ENCODE measurements at places on chromosomes 4 and X.

DNA sequence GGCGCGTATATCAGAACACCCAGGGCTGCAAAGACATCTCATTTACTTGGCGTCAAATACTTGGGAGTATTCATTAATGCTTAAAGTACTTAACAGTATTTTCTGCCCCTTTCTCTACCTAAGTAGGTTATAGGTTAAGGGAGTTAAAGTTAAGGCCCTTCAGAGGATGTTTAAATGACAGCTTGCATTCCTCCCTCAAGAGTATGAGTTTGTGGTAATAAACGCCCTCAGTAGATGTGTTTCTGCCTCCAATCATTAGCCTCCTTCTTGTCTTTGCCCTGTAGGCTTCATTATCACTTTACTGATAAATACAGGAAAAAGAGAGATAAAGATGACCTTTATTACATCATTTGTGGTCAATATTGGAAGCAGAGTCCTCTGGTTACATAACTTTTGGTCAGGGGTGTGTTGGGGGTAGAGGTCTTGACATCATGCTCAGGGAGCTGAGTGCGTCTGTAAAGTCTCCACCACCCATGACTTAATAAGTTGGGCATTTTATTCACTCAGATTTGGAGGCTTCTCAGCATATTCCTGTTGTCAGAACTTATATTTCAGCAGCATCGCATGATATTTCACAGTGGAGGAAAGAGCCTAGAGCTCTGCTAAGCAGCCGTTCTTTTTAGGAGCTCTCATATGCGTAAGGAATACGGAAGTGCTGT, 145.9 kb downstream of the CPE start:
- no peak for DNase-seq

- no peak for DNase-seq
Observed at GRCh38 chr4:154807042-154807630, 26.1 kb downstream of the RBM46 start.

DNA sequence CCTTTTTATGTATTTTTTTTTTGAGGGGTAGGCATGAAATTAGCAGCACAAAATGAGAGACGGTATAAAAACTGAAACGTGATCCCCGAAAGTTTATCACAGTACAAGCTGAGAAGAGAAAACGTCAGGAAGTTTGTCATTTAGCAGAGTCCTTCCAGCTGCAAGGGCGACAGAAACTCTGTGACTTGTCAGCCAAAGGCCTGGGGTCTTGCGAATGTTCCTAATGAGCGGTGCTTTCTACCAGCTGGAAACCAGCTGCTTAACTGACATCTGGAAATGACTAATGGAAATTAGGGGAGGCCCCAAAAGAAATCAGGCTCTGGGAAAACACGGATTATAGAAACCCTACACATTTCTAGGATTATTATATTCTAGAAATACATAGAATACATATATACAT, 66.5 kb downstream of the CHRNA9 start:
- DNase-seq: no peak

DNA sequence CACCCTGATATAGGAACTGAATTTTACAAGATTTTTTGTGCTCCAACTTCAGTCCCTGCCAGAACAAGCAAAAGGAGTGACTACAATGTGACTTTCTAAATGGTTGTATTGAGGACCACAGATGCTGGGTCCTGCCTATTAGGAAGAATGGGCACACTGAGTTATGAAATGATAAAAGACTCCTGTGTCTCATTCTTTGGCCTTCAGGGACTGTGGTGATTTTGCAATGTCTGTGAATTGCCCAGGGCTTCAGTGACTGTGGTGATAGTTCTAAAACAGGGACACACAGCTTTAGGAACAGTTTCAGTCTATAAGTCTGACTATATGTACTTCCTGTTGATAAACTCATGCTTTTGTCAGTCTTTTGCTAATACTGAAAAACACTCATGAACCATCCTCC, 210.2 kb downstream of the DMD start:
- DNase-seq: no peak

DNA sequence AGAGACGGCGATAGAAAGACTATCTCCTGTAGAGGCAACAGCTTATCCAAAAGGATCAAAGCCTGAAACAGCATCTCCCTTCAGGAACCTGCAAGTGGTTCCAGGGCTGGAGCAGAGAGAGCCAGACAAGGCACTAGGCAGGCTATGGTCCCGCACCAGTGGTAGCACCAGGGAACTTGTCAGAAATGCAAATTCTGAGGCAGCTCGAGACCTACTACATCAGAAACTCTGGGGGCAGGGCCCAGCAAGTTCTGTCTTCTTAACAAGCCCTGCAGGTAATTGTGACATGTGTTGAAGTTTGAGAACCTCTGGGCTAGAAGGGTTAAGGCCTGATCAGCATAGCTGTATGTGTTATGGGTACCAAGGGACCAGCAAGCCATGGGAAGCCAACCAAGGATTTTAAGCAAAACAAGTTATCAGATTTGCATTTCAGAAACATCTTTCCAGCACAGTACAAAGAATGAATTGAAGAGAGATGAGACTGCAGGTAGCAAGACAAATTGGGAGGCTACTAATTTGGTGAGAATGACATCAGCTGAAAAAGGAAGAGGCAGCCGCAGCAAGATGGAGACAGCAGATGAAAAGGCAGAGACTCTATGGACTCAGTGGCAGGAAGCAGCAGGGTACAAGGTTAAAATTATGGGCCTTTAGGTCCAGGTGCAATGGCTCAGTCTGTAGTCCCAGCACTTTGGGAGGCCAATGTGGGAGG, 139.7 kb downstream of the TSPAN5 start:
- no peak for DNase-seq

- no peak for DNase-seq
Observed at GRCh38 chrX:8841911-8842310, 40.7 kb upstream of the FAM9A start.

DNA sequence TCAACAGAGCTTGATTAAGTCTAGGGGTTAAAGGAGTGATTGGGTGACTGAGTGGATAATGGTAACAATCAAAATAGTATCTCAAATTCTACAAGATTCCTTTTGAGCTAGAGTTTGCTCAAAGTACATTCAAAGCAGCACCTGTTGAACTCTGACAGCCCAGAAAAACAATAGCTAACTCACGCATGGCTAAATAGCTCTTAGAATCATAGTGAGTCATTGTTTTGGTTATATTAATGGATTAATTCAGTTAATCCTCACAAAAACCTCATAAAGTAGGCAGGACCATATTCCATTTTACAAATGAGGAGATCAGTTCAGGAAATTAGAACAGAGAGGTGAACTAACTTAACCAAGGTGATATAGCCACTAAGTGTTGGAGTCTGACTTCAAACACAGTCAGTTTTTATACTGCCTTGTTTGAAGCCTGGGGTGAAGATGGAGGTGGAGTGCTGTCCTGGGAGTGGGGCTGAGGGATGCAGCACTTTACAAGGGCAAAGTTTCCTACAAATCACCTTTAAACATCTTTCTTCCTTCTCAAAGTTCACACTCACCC, 35.9 kb upstream of the PPM1K start:
- DNase-seq: no peak

DNA sequence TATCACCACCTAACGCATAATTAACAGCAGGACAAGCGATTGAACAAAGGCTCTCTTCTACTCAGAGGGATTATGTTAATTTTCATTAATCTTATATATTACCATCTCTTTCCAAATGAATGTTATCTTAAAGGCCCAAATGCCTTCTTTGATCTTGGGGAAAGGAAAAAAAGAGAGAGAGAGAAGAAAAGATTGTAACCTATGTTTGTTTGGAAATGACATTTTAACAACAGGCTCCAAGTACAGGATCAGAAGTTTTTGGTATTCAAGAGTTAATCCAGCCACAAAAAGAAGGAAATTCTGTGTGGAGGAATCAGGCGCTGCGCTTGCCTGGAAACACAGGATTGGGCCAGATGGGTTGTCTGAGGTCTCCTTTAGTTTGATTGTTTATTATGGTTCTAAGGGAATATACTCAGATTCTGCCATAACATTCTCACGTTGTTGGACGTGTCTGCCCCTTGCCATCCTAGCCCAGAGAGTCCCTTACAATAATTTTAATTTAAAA, 100.7 kb upstream of the STX18 start:
- DNase-seq: no peak

DNA sequence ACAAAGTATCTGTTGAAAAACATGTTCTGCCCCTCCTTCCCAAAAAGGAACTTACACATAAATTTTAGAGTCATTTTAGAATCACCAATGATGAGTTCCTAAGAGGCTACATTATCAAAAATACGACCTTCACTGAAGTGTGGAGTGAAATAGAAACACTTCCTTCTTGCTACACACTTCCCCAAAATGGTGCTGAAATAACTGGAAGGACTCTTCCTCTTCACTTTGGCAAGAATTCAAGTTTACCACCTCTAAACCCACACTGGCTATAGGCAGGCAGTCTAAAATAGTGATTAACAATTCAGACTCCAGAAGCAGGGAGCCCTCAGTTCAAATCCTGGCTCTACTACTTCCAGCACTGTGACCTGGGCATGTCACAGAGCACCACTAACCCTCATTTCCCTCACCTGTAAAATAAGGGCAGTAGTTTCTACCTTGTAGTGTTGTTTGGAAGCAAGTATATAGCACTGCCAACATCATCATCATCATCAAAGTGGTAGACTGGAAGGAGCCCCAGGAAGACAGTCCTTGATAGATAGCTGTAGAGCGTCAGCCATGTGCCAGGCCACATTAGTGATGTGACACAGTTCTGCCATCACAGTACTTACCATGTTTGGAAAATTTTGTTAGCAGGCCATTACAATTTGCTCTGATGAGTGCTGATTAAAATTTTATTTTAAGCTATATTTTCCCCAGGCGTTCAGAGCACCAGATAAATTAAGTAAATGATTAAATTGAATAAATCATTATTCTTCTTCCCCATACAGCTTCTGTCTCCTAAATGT, 103.3 kb downstream of the PARM1 start:
- no peak for DNase-seq

DNA sequence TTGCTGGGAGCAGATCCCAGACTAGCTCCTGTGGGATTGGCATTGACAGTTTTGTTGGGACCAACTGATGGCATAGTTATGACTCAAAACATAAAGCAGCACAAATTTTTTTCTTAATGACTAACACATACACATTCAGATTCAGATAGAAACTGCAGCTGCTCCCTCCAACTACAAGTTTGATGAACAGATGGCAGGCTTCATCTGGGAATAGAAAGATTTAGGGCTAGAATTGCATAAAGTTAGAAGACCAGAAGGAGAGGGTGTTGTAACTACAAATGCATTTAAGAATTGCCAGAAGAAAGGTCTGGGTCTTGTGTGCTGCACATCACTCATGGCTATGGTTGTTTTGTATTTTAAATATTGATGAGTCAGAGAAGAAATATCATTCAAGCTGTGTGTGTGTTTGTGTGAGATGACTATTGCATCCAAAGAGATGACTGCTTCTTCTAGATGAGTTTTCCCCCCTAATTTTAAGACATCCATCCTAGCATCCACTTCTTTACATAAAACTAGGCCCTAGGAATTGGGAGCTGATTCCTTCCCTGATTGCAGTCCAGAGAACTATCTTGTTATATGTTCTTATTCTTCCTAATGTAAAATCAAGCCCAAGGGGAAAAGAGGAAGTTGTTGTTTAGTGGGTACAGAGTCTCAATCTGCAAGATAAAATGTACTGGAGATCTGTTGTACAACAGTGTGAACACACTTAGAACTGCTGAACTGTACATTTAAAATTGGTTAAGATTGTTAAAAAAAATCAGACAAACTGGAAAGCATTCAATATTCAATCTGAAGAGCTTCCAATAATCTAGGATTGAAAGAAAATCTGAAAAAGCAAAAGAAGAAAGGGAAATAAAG, 175.1 kb downstream of the PARM1 start:
- no peak for DNase-seq

- no peak for DNase-seq
Observed at GRCh38 chr4:2347190-2347589, 71.3 kb downstream of the ZFYVE28 start.

DNA sequence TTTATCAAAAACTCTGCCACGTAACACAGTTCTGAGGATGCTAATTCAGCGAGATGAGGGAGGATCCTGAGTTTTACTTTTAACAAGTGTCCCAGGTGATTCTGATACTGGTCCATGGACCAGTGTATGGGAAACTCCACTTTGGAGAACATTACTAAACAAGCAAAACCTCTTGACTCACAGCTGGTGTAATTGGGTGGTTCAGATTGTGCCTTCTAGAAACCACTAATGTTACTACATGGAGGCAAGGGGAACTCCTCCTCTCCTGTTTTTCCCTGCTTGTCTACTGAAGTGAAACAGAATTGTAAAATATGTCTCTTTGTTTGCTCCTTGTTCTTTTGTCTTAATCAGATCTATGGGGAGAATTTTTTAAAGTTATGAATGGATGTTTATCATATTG, 62.6 kb downstream of the FRAS1 start:
- DNase-seq: no peak

DNA sequence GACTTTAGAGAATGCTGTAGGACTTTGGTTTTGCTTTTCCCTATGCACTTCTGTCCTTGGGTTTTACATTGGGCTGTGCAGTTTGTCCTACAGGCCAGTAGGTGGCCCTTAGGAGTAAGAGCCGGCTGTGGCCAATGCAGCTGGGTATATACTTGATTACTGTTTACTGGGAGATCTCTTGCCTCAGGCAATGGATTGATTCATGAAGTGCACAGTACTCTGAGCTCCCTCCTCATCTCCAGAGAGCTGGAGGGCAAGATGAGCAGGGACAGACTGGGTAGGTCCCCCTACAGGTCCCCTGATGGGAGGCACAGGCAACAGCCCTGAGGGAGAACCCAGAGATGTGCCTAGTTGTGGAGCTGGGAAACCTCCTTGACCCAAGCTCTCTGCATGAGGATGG, 103.8 kb upstream of the QRFPR start:
- DNase-seq: no peak

DNA sequence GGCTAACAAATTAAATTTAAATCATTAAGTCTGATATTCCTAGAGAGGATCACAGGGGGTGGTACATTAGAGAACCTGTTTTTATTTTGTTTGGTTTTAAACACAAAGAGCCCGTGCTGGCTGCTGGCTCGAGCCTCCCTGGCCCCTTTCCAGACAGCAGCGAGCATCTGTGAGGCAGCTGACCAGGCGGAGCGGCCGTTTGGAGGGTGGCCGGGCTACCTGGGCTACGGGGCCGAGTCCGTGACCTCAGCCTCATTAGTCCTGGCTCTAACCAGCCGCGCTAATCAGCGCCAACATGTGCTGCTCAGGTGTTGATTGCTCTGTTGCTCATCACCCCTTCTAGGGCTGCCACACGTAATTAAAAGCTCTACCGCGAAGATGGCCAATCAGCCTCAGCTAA, 35.3 kb downstream of the DCTD start:
- no peak for DNase-seq

- DNase-seq: no peak
Observed at GRCh38 chrX:44433556-44433955, 90.1 kb upstream of the EFHC2 start.

GRCh38 chrX:47283015-47283771, 50.4 kb downstream of the USP11 start:
- no peak for DNase-seq
